CD4-positive, alpha-beta T cell treated with Interleukin-21 for 1 hour (primary cell): ENCODE measurements at places on chromosomes 1 and 21.

DNA sequence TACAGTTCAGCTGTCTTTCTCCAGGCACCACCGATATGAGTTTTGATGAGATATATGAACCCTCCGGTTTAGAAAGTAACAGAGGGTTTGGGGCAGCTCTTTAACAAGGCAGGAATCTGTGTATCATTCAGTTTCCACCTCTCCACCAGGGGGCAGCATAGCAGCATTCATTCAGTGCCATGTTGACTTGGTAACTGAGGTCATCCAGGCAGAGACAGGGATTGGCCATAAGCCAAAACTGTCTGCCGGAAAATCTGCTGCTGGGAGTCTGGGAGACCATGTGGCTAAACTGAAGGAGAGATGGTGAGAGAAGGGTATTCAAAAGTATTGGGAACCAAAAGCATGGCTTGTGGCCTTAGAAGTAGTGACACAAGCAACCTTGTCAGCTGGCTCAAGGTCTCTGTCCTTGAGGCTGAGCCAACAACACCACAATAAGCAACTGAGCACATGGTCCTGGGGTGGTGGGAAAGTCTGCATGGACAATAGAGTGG lies 98.5 kb downstream of the LMX1A start:
- DNase-seq, result peak; percentile 3

- DNase-seq, result no peak
Measured at GRCh38 chr21:29194342-29194741, 63.9 kb downstream of the MAP3K7CL start.

DNA sequence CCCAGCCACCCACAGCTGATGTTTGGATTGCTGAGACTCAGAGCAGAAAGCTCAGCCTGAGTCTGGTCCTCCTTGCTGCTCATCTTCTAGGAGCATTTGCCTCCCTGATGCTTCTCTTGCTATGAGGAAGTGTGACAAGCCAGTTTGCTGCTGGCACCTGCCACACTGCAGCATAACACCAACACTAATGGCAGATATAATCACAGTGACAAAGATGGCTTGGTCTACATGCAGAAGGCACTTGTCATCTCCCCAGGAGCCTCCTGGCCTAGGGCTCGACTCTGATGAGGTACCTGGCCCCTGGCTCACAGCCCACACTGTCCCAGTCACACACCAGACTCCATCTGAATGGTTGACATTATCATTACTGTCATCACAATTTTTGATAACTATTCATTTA lies 13.9 kb upstream of the PSMB2 start:
- no peak for DNase-seq

DNA sequence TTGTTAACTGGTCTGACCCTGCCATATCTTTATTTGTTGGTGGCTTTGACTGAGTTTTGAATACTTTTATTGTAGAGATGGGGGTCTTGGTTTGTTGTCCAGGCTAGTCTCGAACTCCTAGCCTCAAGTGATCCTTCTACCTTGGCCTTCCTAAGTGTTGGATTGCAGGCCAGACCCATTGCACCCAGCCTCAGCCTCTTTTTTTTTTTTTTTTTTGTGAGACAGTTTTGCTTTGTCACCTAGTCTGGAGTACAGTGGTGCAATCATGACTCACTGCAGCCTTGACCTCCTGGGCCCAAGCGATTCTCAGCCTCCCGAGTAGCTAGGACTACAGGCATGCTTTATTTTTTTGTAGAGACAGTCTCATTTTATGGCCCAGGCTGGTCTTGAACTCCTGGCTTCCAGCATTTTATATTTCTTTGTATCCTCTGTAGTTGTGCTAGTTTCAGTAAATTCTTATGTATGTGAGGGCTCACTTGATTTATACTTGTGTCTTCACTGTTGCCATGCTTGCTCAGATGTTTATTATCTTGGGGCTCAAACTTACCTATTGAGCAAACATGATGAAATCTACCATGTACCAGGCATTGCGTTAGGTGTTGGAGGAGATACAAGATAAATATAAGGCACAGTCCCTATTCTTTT lies 24.1 kb downstream of the THRAP3 start:
- no peak for DNase-seq

DNA sequence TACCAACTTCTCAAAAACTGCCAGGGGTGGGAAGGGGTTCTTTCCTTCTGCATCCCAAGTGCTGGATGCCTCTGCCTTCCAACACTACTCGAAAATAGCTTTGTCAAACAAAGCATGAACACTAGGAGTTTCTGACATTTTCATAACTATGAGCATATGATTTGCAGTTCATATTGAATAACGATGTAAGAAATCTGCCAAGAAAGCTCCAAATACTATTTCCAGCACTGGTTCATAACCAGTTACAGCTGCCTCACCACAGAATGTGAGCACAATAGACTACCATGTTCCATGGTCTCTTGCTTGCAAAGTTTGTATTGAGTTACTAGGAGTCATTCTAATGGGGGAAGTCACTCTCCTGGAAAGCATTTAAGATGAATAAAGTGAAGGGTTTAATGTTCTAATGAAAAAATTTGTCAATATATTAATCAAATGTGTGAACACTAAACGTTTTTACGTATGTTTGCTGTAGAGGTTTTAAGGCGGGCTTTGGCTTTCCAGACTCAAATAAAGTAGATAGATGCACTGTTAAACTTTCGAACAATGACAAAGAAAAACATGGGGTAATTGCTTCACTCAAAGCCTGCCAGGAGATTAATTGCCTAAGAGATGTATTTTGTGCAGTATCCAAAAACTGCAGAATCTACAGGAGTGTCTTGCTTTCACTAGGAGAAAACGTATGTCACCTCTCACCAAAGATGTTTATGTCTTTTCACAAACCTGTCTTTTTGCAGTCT lies 78.6 kb upstream of the UBE2U start:
- DNase-seq, result no peak

GRCh38 chr1:101465941-101466340 lies 229.1 kb downstream of the S1PR1 start:
- no peak for DNase-seq

DNA sequence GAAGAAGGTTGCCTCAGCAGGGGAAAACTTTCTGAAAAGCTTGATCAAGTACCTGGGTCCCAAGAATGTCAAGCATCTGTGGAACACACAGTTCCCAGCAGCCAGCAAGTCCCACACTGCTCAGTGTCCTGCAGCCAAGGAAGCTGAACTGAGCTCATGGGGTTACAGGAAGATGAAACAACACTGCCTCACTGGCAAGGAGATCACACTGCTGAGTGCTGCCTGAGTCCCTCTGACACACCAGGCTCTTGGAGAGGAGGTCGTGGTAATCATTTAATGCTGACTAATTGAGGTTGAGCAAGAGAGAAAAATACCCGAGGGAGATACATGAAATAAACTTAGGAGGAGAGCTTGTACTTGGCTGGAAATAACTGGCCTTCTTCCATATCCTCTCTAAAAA lies 75.2 kb downstream of the MPZL1 start:
- DNase-seq, result no peak

DNA sequence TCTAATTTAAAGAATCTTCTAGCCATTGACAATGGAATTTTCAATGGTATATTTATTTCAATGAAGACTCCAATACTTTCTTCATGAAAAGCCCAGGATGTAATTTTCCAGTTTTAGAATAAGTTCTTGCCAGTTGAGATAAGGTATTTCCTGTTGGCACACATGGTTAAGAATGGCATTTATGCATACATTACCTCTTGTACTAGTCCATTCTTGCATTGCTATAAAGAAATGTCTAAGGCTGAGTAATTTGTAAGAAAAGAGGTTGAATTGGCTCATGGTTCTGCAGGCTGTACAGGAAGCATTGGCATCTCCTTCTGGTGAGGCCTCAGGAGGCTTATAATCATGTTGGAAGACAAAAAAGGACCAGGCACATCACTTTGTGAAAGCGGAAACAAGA lies 1179.6 kb downstream of the AMY1C start:
- DNase-seq, result no peak

DNA sequence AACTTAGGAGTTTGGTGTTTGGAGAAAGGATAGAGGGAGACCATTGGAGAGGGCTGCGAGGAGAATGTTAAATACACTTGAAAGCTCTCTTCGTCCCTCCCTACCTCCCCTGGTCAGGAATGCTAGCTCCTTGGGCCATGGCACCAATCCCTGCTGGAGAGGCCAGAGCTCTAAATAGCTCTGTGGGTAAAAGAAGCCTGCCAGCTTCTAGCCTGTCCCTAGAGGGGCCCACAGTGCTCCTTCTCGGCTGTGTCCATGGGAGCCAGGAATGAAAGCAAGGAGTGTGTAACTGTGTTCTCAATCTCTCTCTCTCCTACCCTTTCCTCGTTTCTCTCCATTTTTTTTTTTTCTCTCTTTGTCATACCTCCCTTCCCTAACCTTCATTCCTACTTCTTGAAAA lies at the start of gene CCDC190:
CCDC190 (minus strand) TSS at position 75 of the 400 bp plus-strand sequence. CDS start 1,529 bp downstream, outside the sequence.
- DNase-seq, result no peak

- peak; percentile 27 for DNase-seq
Measured at GRCh38 chr1:151944857-151945575, 35.7 kb upstream of the THEM4 start.

GRCh38 chr1:28537457-28538199 lies 15.3 kb upstream of the TRNAU1AP start:
- DNase-seq, result no peak

- DNase-seq, result no peak
Measured at GRCh38 chr1:41394959-41395956, 34.0 kb downstream of the FOXO6 start.

GRCh38 chr21:37489553-37489952 lies 123.0 kb downstream of the DYRK1A start:
- DNase-seq, result no peak

- peak; percentile 78 for DNase-seq
Measured at GRCh38 chr1:206912445-206913095, 9.2 kb downstream of the FCMR start.

- DNase-seq, result no peak
Measured at GRCh38 chr1:151147665-151148064, 1.2 kb upstream of the SEMA6C start.

DNA sequence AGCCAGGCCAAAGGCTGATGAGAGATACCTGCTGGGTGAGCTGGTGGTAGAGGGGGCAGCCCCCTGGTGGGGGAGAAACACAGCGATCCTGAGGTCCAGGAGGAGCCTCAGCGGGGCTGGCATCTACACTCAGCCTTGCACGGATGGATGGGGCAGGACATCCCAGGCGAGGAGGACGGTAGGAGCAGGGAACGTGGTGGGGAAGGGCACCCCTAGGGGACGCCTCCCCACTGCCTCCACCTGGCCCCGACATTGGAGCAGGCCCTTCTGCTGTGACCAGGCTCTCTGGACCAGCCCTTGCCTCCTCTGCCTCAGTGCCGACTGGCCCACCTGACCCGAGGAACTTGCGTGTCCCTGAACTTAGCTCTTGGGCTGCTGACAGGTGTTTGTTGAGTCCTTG lies 6.4 kb upstream of the MMEL1 start:
- no peak for DNase-seq

- no peak for DNase-seq
Measured at GRCh38 chr1:226353698-226354525, 44.9 kb upstream of the LIN9 start.

DNA sequence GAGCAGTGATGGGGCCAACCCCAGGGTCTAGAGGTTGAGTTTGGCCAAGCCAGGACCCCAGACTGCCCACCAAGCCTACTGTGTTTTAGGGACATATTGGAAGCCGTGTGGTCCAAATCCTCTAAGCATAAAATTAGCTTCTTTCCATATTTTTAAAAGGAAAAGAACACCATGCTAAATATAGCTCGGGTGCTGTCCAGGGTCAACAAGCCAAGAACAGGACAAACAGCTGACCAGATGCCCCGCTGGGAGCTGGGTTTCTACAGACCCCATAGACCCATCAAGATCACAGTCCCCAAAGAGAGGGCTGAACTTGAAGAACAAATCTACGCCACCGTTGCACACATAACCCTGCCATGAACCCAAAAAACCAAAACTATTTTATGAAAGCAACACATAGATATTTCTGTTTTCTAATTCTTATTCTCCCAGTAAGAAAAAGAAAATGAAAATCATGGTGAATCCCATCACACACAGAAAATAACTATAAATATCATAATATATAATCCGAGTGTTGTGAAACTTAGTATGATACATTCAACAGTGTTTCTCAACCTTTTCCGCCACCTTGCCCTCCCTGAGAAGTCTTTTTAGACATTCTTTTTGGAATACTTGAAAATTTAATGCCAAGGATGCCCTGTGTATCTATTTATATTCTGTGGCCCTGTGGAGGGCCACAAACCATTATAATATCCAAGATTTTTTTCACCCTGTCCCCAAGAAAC lies 36.2 kb upstream of the FHAD1 start:
- DNase-seq, result no peak

GRCh38 chr1:168287237-168287664 lies 6.6 kb downstream of the TBX19 start:
- no peak for DNase-seq

DNA sequence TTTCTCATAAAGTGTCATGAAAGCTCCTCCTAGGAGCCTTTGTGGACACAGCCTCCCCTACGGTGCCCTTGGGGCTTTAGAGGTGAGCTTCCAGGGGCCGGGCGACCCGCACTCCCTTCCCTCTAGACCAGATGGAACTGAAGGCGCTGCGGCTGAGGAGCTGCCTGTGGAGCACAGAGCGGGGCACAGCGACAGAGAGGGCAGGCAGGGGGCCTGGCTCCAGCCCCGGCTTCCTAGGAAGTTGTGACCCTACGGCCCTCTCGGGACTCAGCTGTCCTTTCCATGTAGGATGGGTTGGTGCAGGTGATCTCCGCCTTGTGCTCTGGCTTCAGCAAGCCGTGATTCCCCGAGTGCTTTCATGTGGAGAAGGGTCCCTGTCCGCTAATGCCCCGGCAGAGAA lies 23.6 kb upstream of the NEK2 start:
- no peak for DNase-seq

DNA sequence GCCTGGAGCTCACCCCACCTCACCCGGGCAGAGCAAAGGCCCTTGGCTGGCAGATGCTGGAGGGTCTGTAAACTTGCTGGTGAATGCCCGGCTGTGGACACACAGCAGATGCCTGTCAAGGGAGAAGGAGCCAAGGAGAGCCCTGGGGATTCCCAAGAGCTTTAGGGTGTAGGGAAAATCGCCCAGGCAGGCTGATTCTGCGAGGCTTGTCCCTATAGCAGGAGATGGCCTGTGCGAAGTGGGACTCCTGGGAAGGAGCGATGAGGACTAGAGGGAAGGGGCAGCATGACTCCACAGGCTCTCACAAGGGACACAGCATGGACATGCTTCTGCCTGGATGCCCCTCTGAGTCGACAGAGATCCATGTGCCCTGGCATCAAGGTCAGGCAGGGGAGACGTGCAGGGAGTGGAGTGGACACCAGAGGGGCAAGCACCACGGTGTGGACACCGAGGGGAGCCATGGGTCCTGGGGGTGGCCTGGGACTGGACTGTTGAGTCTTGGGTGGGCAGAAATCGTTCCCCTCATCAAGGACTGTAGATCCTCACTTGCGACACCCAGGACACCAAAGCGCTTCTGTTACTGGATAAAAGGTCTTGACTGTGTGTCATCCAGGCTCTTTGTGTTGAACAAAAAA lies 71.4 kb upstream of the ABCG1 start:
- DNase-seq, result no peak

DNA sequence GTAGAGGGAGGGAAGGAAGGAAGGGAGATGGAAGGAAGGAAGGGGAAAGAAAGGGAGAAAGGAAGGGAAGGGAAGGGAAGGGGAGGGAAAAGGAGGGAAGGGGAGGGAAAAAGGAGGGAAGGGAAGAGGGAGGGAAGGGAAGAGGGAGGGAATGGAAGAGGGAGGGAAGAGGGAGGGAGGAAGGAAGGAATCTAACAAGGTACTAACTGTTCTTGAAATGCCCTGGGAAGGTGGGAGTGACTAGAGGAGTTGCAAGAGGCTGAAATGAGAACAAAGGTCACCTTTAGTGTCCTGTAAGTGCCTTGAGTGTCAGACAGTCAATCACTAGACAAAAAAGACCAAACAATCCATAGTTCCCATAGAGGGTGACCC lies 2.3 kb upstream of the ATP2B4 start:
- no peak for DNase-seq

- DNase-seq, result no peak
Measured at GRCh38 chr21:34336756-34337391, 26.9 kb upstream of the KCNE2 start.

- no peak for DNase-seq
Measured at GRCh38 chr1:22071511-22071910, 19.0 kb downstream of the CDC42 start.
